ENCODE measurements at places on chromosomes 5 and 9.
A peak's percentile ranks its signal among the peaks of the same experiment; 100 is the strongest.

DNA sequence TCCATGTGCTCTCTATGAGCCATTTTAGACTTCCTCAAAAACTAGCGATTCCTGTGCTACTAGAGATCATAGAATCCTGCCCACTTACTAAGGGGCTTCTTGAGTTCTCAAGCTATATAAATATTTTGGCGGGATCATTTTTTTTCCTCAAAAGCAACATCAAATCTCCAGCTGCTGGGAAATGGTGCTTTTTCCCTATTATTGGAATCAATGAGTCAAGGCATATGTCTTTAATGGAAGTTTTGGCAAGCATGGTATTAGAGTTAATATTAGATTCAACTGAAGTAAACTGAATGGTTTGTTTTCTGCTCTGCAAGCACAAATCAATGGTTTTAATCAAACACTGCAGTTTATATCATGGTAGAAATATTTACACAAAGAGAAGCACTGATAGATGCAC, 369.9 kb upstream of the PTGER4 start:
- DNase-seq = no peak

DNA sequence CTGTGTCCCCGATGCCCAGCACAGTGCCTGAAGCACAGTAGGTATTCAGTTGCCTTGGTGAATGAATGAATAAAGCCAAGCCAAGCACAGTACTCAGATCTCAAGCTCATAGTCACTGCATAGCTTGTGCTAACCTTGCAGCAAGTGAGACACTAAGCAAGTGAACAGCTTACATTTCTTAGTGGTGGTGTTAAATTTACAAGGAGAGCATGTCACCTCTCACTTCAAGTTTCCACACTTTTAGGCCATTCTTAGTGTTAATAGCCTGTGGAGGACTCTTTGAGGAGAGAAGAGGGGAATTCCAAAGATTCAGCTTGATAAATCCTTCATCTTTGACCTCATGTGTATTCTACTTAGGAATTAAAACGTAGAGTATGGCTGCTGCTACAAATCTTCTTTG, 104.7 kb downstream of the C9orf152 start:
- no peak for DNase-seq

- DNase-seq = no peak
Measured at GRCh38 chr5:136032564-136032963, 3.8 kb downstream of the TGFBI start.

DNA sequence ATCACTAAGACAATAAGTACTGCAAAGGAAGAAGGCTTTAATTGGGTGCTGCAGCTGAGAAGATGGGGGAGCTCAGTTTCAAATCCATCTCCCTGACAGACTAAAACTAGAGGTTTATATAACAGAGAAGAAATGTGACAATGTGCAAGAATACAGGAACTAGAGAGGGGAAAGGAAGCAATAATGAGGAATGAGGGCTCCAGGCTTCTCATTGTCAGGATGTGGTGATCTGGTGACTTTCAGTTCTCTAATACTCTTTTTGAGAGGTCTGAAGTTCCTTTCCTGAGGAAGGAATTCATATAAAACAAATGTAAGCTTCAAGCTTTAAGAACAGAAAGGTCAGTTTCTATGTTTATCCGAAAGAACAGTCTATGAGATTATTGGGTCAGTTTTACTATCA, 42.5 kb upstream of the SPATA31E1 start:
- no peak for DNase-seq

DNA sequence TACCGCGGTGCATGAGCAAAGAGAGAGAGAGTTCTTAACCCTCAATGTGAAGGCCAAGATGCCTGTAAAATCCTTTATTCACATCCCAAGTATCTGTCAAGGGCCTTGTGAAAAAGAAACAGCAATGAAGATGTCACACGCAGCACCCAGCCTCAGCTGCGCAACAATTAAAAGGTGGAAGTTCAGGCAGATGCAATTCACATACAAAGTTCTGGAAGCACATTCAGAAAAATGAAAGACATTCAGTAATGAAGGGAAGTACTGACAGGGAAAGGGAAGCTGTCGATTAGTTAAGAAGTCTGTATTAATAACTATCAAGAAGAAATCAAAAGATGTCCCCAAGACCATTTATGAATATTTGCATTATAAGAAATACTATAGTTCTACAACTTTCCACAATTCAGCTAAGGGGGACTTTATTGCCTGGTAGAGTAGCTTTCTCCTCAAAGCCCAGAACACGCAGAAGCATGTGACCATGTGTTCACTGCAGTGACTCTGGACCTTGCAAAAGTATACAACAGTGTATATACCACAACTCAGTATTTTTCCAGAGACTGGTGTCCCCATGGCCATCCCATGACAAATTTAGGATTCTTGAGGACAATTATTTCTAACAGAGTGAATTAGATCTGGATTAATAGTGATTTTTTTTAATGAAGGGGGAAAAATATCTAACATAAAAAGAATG, 137.5 kb downstream of the CDK5RAP2 start:
- no peak for DNase-seq

DNA sequence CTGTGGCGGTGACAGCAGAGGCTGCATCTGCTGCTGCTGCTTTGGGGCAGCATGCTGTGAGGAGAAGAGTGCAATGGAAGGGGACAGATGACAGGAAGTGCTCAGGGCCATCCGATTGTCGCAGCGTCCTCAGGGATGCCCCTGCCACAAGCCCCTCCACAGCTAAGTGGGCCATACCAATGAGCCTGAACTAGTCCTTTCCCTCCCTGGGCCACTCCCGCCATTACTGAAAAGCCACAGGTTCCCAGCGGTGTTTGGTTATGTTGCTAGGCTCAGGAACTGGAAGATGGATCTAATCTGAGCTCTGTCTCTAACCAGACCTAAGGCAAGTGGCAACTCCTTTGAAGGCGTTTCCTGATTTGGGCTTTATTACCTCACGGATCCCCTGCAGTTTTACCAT, 109.2 kb downstream of the GAPVD1 start:
- no peak for DNase-seq

DNA sequence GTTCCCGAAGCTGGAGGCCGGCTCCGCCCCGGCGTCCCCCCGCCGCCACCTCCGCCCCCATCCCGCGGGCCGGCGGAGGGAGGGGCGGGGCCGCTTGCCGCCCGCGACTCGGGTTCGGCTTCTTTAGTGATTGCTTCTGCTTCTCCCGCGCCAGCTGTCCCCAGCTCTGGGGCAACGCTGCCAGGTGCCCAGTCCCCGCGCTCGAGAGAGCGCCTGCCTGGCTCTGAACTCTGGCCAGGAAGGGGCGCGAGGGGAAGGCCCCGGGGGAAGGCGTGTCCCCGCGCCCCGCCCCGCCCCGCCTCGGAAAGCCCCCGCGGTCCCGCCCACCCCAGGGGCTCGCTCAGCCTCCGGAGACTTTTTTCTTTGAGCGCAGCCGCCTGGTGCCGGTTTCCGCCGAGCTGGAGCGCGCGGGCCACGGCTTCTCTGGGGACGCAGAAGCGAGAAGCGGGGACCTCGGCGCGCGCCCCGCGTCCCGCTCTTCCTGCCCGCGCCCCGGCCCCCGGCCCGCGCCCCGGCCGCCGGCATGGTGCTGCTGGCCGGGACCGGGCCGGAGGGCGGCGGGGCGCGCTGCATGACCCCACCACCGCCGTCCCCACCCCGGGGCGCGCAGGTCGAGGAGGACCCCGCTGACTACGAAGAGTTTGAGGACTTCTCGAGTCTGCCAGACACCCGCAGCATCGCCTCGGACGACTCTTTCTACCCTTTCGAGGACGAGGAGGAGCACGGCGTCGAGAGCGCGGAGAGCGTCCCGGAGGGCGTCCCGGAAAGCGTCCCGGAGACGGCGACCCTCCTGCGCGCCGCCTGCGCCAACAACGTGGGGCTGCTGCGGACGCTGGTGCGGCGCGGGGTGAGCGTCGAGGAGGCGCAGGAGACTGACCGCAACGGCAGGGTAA, at the start of gene ANKRD33B:
TSS of gene ANKRD33B (plus strand) at position 126 of the 893 bp plus-strand sequence. CDS start at position 524, 398 bp downstream.
- DNase-seq = peak; percentile 78

- DNase-seq = no peak
Measured at GRCh38 chr9:28951945-28952344, 1378.7 kb upstream of the C9orf72 start.

DNA sequence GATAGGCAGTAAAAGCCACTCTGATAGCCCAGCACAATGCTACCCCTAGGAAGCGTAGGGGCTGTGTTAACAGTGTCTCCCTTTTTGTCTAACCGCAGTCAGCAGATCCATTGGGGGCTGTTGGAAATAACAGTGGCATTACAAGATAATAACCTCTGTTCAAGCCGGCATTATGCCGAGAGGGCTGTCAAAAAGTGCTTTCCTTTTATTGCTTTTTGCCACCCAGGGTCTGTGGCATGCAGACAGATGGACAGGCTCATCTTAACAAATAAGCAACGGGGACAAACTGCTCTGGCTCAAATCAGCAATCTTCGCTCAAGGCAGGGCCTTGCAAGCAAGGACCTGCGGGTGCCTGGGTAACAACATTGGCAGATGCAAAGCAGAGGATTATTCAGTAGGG, 123.3 kb downstream of the TLR4 start:
- no peak for DNase-seq

DNA sequence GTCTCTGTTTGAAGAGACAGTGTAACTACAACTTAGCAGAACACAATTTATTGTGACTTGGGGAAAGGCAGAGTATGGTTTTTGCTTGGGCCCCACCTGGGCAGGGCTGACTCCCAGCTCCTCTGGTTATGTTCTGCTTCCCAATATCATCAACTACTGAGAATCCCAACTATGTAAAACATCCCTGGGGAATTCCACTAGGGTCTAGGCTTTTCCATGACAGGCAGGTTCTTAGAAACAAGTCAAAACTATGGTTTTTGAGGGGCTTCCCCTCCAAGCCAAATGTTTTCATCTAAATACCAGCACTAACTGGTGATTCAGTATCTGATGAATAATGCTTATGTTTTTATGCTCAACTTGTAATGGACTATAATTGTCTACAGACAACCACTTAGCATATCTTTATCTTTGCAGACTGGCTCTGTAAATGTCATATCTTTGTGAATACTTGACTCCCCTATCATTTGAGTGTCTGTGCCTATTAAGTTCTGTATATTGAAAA, 409.5 kb downstream of the PDE4D start:
- no peak for DNase-seq

- no peak for DNase-seq
Measured at GRCh38 chr9:75754080-75754479, 136.4 kb upstream of the PCSK5 start.

DNA sequence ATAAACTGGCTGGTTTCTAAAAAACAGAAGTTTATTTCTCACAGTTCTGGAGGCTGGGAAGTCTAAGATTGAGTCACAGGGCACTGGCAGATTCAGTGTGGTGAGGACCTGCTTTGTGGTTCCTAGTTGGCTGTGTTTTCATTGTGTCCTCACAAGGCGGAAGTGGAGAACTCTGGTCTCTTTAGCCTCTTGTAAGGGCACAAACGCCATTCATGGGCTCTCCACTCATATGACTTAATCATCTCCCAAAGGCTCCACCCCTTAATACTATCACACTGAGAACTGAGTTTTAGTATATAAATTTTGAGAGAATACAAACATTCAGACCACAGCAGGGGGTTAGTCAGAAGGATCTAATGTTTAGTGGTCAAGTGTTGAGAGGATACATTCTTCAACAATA, 208.2 kb downstream of the SEC61B start:
- no peak for DNase-seq

DNA sequence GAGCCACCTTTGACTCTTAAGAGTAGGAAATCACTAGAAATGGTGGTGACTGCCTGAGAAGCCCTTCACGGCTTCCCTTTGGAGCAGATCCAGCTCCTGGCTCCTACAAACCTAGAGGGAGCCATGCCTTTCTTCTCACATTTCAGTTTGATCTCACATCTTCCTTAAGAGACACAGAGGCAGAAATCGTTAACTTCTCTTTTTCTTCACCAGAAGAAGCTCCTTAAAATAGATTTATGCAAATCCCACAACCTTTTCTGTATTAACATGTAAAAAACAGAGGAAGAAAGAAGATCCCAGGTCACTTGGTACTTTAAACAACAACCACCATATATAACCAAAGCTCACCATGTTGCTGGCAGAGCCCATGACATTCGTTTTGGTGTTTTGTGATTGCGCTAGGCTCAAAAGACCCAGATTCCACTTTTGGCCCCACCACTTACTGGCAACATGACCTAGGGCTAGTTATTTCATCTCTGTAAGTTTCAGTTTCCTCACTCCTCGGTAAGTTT, 29.6 kb downstream of the PAX5 start:
- DNase-seq = no peak

GRCh38 chr5:73722231-73722630, 96.2 kb downstream of the ARHGEF28 start:
- no peak for DNase-seq

- no peak for DNase-seq
Measured at GRCh38 chr5:112694853-112695709, 42.6 kb upstream of the APC start.

DNA sequence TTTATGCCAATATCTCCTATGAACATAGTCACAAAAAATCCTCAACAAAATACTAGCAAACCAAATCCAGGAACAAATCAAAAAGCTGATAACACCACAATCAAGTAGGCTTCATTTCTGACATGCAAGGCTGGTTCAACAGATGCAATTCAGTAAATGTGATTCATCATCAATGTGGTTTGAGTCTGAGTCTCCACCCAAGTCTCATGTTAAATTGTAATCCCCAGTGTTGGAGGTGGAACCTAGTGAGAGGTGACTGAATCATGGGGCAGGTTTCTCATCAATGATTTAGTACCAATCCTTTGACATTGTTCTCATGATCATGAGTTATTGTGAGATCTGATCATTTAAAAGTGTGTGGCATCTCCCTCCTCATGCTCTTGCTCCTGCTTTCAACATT, 1072.7 kb downstream of the NR2F1-AS1 start:
- DNase-seq = no peak

GRCh38 chr9:129185991-129186390, 7.9 kb upstream of the IER5L start:
- DNase-seq = peak; percentile 32

- no peak for DNase-seq
Measured at GRCh38 chr9:121357011-121357410, 13.0 kb downstream of the STOM start.

- no peak for DNase-seq
Measured at GRCh38 chr5:39712316-39713249, 287.8 kb upstream of the DAB2 start.

DNA sequence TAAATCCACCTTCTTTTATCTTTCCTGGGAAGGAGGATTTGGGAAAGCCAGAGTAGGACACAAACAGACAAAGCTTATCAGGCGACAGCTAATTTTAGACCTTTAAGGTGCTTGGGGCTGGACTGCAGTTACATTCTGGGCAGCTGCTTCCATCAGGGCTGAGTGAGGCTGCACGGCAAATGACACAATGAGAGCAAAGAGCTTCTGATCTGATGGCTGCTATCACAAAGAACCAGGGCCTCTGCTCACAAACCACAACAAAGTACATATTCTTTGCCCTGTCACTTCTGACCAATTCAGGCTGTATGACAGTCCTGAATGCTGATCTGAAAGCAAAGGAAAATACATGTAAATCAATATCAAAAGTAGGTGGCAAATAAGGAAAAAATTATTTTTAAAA, 93.1 kb downstream of the MRPS27 start:
- no peak for DNase-seq

DNA sequence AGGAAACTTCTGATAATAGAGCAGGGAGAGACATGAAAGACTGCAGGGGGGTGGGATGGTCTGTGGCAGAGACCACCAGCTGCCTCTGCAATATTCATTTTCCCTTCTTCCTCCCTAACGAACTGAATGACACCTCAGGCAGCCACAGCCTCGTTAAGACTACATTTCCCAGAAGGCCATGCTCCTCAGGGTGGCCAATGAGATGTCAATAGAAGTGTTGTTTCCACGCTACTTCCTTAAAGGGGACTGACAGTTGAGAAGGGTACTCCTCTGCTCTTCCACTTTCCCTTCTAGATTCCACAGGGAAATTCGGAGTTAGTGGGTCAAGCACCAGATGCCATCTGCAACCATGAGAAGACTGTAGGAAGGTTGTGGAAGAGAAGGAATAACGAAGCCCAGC, 52.0 kb upstream of the DAPK1 start:
- peak; percentile 6 for DNase-seq
